ENCODE measurements at places on chromosomes 16 and 17. TPM values are rescaled to one million over a fixed set of nuclear protein-coding genes. Genes with fewer than 3 reads are reported as not detected.

The INCA1 gene
- total RNA-seq: not detected

The NECAB2 gene
- total RNA-seq: 6.9 TPM

The PROCA1 gene
- 2.9 TPM for total RNA-seq

The CLEC19A gene
- total RNA-seq: under 0.01 TPM

The KRTAP2-3 gene
- total RNA-seq: not detected

The DNAJA3 gene
- 42.8 TPM for total RNA-seq

The SLC4A1 gene
- total RNA-seq: 4.9 TPM

The MEFV gene
- total RNA-seq: under 0.01 TPM

The PLCG2 gene
- total RNA-seq: 1.2 TPM

The MSLN gene
- total RNA-seq: not detected

The CCL16 gene
- total RNA-seq: not detected

The MAPT gene
- total RNA-seq: 76.6 TPM

- DNase-seq: no peak
These were observed 14.2 kb upstream of the MARCHF10 start for GRCh38 chr17:62822080-62822904.

- DNase-seq: no peak
These were observed 60.2 kb downstream of the WIPI1 start for GRCh38 chr17:68397108-68397536.

GRCh38 chr16:11800382-11800718 lies 3.3 kb upstream of the ZC3H7A start:
- no peak for DNase-seq

DNA sequence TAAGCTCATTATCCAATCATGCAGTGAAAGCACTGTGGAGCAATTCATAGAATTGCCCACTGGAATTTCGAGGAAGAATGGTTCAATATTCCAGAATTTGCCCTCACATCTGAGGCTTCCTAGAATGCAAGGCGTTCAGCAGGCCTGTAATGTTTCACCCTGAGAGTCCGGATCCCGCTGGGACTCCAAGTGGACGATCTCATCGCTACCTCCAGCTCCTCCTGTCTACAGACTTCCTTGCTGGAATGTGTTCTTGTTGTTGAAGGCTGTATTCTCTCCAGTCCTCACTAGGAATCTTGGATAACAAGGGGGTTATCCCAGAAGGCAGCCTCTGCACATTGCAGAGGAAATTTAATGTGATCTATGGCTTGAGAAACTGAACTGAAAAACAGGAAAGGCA lies 7.8 kb downstream of the SLC47A1 start:
- DNase-seq: no peak

DNA sequence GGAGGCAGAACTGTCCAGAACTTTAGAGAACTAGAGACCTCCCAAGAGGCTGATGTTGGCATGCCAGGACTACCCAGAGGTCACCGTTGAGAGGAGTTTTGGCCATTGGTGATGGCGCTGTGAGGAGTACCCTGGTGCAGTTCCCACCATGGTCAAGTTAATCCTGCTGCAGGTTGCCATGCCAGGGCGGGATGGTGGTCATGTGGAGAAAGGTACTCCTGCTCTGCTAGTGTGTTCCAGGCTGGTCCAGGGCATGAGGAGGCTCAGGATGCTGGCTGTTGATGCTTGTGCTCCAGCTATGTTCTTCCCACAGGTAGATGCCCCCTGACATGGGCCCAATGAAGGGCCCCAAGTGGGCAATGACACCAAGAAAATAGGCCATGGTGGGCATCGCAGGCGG lies 4.1 kb upstream of the PHF12 start:
- no peak for DNase-seq

- DNase-seq: no peak
These were observed 110.2 kb upstream of the LHX1 start for GRCh38 chr17:36827081-36827480.

DNA sequence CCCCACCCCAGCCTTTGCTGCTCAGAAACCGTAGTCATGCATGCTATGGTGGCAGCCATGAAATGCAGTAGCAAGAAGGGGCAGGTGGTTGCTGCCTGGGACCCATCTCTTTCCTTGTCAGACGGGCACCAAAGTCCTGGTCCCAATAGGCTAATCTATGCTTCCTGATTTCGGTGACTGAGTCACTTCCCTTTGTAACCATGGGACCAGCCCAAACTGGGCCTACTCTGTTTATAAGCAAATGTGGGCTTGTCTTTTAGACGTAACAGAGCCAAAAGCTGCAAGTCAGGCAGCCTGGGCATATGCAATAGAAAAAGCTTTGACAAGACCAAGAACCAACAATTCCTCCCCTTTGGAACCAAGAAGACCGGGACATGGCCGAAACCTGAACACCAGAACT lies 99.1 kb upstream of the RBBP6 start:
- DNase-seq: no peak

- DNase-seq: peak; percentile 8
These were observed 15.0 kb downstream of the SLC16A3 start for GRCh38 chr17:82243648-82244412.

- DNase-seq: no peak
These were observed 35.0 kb downstream of the ENGASE start for GRCh38 chr17:79109584-79109983.

GRCh38 chr16:57607676-57608461 lies 20.6 kb upstream of the ADGRG1 start:
- DNase-seq: no peak

DNA sequence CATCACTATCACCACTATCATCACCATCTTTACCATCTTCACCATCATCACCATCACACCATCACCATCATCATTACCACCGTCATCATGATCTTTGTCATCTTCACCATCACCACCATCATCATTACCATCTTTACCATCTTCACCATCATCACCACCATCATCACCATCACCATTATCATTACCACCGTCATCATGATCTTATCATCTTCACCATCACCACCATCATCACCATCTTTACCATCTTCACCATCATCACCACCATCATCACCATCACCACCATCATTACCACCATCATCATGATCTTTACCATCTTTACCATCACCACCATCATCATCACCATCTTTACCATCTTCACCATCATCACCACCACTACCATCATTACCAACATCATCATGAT lies 10.2 kb upstream of the ZNF469 start:
- DNase-seq: no peak

GRCh38 chr16:85330694-85331188 lies 218.5 kb upstream of the CIBAR2 start:
- DNase-seq: no peak

DNA sequence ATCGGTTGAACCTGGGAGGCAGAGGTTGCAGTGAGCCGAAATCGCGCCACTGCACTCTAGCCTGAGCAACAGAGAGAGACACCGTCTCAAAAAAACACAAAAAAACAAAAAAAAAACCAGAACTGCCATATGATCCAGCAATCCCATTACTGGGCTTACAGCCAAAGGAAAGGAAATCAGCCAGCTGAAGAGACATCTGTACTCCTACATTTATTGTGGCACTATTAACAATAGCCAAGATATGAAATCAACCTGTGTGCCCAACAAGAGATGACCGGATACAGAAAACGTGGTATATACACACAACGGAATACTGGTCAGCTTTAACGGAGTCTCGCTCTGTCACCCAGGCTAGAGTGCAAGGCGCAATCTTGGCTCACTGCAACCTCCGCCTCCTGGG lies 14.6 kb downstream of the FANCA start:
- DNase-seq: no peak

GRCh38 chr17:41972571-41973407 lies 6.2 kb downstream of the CNP start:
- no peak for DNase-seq

DNA sequence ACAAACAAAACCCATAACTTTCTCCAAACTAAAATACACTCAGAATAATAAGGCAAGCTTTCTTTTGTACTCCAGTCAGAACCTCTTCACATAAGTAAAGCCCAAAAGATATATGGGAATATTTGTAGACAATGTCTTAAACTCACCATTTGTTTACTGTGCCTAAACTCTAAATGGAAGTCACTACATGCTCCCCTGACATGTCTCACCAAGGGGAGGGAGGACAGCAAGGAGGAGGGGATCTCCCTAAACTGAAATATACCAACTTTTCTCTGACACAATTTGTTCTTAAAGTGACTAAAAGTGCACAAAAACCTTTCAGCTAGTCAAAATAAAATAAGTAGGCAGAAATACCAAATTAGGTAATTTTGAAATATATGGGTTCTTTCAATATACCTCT lies 38.5 kb downstream of the GRB7 start:
- DNase-seq: no peak

DNA sequence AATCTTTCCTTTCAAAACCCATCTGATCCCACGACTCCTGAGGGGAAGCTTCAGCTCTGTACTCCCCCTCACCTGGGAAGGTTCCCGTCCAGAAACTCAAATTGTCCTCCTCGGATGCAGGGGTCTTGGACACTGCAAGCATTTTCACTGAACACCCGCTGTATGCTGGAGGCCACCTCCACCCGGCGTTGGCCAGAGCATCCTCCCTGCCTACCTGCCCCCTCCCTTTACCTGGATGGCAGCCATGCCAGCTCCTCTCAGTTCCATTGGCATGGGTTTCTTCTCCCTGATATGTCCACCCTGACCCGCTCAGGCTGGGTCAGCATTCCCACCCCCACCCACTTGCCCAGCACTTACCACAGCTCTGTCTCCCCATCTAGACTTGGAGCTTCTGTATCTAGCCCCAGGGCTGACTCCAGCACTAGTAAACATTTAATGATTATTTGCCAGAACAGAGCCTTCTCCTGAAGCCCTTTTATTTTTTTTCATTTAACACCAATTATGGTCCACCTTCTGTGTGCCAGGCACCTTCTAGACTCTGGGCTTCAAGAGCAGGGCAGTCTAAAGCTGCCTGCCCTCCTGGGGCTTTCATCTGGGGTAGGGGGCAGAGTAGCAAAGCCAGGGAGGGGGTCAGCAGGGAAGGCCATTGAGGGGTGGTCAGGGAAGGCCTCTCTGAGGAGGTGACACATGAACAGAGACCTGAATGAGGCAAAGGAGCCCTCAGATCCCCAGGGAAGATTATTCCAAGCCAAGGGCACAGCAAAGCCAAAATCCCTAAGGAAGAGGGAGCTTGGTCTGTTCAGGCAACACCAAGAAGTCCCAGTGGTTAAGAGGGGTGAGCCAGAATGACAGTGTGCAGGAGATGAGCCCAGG lies 8.9 kb upstream of the KRT19 start:
- no peak for DNase-seq

GRCh38 chr17:59941131-59941530 lies 23.4 kb downstream of the RNFT1 start:
- no peak for DNase-seq

GRCh38 chr16:2482708-2483534 lies 8.0 kb downstream of the TBC1D24 start:
- peak; percentile 68 for DNase-seq

DNA sequence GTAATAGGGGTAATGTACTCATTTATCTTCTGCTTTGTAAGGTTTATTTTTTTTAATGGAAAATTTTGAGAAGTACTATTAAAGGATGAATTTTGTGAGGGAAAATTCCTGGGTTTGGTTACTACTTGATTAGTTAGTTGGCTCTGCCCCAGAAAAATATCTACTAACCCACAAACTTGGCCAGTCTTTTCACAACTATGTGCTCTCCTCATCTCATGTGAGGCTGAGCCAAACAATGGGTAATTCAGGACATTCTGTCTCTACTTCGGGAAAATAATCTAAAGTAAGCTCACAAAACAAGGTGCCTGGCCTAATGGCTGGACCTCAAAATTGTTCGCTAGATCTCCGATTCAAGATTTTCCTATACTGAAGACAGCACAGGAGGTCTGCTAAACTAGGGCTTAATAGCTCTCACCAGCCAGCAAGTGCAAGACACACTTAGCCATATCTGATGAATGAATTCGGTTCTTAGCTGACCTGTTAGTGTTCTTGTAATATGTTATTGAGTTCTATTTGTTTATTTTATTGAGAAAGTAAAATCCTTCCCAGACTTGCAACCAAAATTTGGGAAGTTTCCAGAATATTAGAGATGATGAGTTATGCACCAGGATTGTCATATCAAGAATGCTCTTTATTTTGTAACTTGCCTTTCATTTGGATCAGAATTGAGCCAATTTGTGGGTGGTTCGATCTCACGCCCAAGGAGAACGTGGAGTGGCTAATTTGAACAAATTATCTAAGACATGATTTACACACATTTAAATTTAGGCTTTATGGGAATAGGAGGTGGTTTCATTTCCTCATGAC lies 5.7 kb downstream of the KCNJ16 start:
- DNase-seq: no peak

DNA sequence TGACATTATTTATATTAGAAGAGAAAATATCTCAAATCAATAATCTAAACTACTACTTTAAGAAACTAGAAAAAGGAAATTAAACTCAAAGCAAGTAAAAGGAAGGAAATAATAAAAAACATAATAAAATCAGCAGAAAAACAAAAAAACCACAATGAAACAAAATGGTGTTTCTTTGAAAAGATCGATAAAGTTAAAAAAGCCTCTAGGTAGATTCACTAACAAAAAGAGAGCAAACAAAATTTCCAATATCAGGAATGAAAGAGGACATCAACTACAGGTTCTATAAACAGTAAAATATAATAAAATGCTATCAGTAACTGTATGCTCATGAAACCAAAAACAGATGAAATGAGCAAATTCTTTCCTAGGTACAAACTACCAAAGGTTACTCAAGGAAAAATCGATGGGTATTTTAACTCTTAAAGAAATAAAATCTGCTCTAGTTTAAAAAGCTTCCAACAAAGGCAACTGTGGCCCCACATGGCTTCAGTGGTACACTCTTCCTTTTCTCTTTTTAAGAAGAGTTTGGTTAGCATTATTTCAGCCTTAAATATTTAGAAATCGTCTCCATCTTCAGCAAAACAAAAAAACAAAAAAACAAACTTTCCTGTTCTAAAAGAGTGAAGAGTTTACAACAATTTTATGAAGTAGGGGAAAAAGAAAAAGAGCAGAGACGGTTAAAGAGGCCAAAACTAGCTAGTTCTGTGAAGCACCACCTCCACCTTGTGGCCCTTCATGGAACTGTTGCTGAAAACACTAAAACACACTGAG lies 102.2 kb downstream of the TRIM37 start:
- DNase-seq: peak; percentile 57

DNA sequence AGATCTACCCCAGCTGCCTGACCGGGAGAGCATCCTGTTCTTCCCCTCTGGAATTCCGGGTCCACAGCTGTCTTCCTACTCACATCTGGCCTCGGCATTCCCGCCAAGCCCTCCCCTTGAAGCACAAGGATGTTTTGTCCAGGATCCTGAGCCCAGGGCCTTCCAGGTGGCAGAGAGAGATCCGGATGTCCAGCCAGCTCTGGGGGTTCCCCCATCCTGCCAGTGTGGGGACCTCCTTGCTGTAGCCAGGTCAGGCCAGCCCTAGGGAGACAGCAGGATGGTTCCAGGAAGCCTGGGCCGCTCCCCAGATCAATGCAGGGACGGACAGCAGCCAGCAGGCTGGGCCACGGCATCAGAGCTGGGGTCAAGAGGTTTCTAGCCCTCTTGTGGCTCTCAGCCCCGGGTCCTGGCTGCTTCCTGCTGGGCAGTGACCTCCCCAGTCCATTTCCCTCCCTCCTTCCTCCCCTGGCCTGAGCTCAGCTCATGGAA lies 55.3 kb downstream of the SOCS3 start:
- DNase-seq: no peak

GRCh38 chr17:22268214-22268911 lies 576.0 kb downstream of the KCNJ18 start:
- no peak for DNase-seq

GRCh38 chr17:50052822-50053653 lies 2.9 kb upstream of the ITGA3 start:
- DNase-seq: no peak
